HT-29 (cell line): ENCODE measurements at places on chromosomes 12 and 14.

DNA sequence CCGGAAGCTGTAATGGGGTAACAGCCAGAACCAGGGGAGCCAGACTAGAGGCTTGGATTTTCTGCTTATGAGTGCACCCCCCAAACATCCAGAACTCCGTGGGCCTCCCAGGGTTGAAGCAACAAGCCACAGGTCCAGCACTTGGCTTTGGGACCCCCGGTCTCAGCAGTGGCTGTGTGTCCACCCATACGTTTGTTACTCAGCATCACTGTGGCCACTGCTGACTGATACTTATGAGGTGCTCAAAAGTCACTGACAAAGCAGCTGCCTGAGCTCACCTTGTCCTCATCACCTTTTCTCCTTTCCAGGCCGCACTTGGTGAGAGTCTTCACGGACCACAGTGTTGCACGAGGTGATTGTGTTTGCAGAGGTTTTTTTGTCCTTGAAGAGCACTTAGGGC lies 145.6 kb upstream of the RFLNA start:
- no peak for DNase-seq

DNA sequence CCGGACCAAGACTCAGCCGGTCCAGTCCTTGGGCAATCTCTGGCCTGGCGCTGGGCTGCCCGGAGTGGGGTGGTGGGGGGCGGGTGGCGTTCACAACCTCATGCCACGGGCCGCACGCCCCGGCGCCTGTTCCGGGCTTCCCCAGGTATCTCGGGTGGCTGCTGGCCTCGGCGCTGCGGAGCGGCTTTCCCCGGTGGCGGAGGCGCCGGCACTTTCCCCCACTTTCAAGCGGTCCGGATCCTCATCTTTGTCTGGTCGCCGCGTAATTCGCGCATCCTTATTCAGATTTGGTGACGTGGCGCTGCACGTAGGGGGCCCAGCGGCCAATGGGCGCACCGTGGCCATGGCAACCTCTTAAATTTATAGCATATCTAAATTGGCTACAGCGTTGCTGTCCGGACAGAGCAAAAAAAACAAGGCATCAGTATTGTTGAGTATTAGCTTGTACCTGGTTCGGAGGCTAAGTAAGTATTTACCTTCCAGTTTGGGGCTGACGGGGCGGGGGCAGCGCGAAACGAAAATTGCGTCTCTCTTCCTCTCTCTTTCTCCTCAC lies at the start of gene LHX5:
LHX5 (minus strand) TSS at position 253 of the 553 bp plus-strand sequence. CDS start 373 bp downstream, outside the sequence.
- DNase-seq, result no peak

GRCh38 chr12:60977966-60978365 lies 1282.2 kb upstream of the USP15 start:
- peak; percentile 41 for DNase-seq

GRCh38 chr14:95098984-95099599 lies 58.2 kb downstream of the DICER1 start:
- DNase-seq, result peak; percentile 58

DNA sequence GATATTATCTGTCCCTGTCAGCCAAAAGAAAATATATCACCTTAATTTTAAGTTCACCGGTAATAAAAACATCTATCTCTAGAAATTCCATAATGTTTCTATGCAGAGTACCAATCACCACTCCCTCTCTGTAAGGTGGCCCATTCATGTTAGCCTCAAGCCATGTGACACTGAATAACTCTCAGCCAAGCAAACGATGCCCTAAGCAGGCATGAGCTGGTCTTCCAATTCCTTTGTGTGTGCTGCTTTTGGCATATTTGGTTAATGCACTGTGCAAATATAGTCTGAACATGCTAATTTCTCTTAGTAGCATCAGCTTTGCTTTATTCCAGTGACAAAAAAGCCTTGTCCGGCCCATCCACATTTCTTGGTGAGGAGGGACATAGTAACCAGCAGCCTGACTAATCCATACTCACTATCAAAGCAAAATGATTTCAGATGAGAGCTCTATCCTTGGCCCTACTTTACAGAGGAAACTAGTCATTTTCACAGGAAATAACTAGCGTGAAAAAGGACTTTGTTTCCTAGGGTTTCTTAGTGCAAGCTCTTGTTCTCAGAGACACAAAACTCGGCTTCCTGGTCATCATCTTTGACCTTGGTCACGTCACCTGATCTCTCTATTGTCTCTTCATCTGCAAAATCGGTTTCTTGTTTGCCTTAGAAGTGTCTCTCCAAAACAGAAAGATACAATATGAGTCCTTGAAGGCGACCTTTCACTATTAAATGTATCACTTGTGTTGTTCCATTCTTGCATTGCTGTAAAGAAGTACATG lies 59.2 kb upstream of the RTRAF start:
- DNase-seq, result no peak

GRCh38 chr12:79454338-79454843 lies 236.4 kb downstream of the PAWR start:
- peak; percentile 14 for DNase-seq

DNA sequence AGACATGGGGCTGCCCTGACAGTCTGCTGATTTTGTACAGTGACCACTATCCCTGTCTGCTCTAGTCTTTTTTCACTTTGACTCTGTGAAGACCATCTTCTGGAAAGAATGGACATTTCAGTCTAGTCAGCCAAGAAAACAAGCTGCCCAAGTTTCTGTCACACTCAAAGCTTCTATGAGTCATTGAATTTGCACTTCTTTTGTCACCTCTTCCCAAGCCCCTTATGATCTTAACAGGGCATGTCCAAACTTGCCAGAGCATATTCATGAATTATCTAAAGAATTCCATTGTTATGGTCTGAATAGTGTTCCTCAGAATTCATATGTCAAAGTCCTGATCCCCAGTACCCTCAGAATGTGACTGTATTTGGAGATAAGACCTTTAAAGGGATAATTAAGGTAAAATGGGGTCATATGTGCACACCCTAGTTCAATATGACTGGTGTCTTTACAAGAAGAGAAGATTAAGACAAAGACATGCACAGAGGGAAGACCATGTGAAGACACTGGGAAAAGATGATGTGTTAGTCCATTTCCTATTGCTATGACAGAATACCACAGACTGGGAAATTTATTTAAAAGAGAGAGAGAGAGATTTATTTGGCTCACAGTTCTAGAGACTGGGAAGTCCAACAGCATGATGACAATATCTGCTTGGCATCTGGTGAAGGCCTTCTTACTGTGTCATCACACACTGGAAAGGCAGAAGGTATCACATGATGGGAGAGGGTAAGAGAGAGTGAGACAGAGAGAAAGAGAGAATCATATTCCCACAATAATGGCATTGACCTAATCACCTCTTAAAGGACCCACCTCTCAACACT lies 242.6 kb downstream of the BTG1 start:
- DNase-seq, result no peak

DNA sequence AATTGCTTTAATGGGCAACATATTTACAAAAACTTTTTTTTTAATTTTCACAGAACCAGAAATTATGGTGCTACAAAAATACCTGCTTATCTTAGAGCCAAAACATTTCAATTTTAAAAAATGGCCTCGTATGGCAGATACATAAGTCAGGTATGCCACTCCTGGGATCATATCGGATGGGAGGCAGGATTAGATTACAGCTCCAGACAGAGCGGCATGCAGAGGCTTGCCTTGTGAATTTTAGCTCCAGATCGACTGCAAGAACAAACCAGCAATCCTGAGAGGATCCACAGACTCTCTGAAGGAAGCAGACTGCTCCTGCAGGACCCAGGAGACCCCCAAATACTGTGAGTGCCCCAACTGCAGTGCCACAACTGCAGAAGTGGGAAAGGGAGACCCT lies 169.3 kb upstream of the AMIGO2 start:
- no peak for DNase-seq

DNA sequence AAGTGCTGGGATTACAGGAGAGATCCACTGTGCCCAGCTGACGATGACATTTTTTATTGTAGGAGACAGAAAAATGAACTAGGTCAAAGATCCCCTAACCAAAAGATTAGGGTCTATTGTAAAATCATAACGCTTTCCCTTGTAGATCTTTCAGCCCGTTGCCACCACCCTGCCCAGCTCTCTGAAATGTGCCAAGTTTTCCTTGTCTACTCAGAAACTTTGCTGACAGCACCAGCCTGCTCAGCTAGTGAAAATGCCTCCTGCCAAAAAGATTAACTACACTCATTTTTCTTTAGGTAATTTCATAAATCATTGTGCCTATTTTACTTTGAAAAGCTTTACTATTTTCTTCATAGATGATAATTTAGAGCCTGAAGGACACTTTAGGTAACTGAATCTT lies 28.2 kb upstream of the RASSF3 start:
- DNase-seq, result no peak

- DNase-seq, result no peak
Measured at GRCh38 chr12:83265808-83266207, 579.1 kb downstream of the TMTC2 start.

GRCh38 chr12:94380507-94380906 lies 79.2 kb downstream of the CEP83 start:
- DNase-seq, result peak; percentile 4

DNA sequence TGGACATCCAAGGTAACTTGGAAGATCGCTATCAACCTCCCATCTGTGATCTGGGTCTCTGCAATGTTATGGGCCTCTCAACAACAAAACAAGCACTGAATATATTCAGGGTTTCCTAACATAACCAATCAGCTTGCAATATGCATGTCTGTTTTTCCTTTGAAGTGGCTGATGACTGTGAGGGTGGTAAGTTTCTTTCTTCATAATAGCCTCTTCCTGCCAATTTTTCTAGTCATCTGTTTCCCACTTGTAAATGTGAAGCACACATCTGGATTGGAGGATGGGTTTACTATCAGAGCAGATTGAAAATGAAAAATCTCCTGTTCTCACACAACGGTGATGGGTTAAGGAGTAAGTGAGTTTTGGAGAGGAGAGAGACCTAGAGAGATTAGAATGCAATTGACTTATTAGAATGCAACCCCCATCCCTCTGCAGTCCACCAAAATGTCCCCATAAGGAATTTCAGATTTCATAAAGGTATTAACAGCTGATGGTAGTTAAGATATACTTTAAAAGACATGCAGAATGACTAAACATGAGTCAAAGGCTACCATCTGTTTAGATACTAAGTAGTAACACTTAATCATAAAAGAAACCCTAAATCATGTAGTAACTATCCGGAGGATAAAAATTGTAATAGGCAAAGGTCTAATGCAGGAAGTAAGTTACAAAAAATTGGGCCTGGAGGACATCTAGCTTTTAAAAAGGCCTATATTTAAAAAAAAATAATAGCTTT lies 58.4 kb upstream of the SAV1 start:
- DNase-seq, result no peak

- DNase-seq, result no peak
Measured at GRCh38 chr14:87158283-87158682, 834.7 kb downstream of the GALC start.

GRCh38 chr12:101596172-101596571 lies 1.4 kb downstream of the MYBPC1 start:
- DNase-seq, result no peak

- no peak for DNase-seq
Measured at GRCh38 chr12:103696101-103696500, 109.0 kb downstream of the STAB2 start.

DNA sequence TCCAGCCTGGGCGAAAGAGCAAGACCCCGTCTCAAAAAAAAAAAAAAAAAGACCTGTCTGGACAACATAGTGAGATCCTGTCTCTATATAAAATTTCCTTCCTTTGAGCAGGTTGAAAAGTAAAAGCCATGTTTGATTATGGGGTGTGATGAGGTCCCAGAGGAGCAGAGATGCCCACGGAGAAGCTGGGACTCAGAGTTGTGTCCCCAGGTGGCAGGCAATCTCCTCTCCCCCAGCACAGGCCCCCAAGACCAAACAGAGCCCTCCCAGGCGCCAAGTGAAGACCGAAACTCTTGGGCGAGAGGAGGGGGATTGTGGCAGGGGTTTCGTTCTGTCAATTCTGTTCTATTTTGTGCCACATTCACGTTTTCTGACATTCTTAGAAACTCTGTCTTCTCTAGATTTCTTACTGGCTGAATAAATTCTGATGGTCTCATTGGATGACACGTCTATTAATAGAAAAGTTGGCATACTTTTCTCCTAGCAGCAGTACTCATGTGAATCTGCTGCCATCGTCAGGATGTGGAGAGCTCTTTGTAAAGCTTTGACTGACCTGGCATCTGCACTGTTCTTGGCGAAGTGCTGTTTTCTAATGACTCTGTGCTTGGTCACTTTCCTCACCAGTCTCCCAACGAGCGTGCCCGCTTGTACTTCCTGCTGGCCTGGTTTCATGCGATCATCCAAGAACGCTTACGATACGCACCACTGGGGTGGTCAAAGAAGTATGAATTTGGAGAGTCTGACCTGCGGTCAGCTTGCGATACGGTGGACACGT lies 43.4 kb downstream of the HSP90AA1 start:
- DNase-seq, result no peak

DNA sequence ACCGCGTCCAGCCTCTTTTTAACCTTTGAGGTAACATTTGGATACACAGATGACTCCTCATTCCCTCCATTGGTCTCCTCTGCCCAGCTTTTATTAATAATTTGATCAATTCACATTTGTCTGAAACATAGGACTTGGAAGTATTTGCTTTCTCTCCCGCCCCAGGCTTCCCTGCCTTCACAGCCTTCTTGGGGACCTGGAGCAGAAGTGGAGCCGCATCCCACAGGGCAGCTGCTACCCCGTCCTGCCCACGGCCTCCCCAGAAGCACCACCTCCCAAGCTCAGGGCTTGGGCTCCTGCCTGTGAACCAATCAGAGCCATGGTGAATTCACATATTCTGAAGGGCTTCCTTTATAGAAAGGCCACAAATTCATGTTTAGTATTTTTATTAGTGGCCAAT lies 97.6 kb downstream of the PIWIL1 start:
- no peak for DNase-seq

DNA sequence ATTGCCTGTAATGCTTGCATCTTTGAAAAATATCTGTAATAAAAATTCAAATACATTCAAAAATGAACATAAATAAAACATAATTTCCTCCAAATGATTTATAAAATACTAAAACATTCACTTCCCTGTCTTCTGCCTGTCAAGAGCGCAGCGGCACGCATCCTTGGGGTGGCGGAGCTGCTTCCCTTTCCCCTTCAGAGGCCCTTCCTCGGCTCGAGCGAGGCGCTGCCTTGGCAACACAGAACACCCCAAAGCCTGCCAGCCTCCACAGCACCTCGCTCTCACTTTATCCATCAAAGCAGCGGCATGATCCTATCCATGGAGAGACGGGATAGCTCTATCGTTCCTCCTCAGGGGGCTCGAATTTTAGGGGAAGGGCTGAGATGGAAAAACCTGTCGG lies 146.2 kb downstream of the GXYLT1 start:
- no peak for DNase-seq

DNA sequence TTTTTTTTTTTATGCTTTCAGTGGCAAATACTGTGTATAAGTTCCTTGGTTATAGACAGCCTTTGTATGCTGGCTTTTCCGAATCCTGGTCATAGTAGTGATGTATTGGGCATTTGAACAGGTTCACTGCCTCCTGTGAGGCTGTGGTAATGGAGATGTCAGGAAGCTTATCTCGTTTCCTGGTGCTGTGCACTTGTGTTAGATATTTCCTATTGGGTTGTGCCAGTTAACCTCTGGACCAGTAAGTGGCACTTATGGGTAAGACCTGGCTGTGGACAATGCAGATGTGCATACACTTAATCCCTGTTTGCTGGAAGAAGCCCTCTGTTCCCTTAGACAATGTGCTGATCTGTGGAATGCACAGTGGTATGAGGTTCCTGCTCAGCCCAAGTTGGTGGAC lies 135.4 kb upstream of the KITLG start:
- DNase-seq, result no peak

GRCh38 chr12:47791351-47791746 lies 18.3 kb downstream of the SLC48A1 start:
- DNase-seq, result no peak

- no peak for DNase-seq
Measured at GRCh38 chr12:51496895-51497294, 72.3 kb downstream of the SLC4A8 start.
